Activated CD4-positive, alpha-beta T cell treated with anti-CD3 and anti-CD28 coated beads, Interleukin-2, amount 10 ng/mL, durations not matched to agents 24 days and 14 days (primary cell): ENCODE measurements at places on chromosomes 1 and 21.

- DNase-seq = no peak
Measured at GRCh38 chr1:7642781-7643529, 128.1 kb upstream of the VAMP3 start.

- no peak for DNase-seq
Measured at GRCh38 chr1:24202556-24202955, 15.5 kb upstream of the IFNLR1 start.

DNA sequence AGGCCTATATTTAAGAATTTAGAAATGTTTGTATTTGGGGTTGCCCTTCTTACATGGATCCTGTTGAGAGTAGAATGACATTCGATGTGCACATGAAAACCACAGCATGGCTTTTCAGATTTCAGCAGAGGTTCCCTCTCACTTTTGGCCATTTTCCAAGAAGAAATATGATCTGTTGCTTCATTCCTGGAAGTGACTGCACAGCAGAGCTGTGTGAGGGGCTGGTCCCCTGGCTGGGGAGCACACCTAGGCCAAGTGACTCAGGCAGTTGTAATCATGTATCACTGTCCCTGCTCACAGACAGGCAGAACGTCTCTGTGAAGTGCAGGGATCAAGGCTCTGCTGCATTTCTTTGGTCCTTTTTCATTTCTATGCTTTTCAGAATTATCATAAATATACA lies 32.3 kb downstream of the AGT start:
- DNase-seq = no peak

DNA sequence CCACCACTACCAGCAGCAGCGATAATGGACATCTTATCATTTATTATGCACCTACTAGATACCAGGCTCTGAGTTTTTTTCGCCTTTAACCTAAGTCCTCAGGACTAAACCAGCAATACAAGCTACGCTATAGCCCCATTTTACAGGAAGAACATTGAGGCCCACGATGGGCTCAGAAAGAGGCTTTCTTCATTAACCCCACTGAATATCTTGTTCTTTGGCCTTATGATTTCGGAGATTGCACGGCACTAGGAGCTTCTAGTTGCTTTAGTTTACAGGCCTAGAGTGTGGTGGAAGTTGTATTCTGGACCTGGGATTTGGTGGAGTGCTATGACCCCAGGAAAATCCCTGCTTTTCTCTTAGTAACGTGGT lies 1.5 kb downstream of the SESN2 start:
- DNase-seq = no peak

DNA sequence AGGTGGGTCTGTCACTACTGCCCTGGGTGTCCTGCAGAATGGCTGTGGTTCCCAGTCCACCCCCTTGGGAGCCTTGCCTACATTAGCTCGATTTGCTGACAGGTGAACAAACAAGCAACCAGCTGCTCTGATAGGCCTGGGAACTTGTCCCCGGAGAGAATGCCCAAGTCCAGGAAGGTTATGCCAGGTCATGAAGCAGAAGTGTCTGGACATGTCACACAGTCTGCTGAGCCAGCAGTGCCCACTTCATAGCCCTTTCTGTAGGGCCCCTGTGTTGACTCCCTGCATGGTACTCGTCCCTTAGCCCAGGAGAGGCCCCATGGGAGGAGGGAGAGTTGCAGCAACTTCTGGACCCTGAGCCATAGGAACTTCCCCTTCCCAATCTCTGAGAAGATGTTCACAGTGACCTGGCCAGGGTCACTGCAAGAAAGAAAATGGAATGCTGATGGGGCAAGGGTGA lies 31.0 kb downstream of the UCK2 start:
- DNase-seq = no peak

DNA sequence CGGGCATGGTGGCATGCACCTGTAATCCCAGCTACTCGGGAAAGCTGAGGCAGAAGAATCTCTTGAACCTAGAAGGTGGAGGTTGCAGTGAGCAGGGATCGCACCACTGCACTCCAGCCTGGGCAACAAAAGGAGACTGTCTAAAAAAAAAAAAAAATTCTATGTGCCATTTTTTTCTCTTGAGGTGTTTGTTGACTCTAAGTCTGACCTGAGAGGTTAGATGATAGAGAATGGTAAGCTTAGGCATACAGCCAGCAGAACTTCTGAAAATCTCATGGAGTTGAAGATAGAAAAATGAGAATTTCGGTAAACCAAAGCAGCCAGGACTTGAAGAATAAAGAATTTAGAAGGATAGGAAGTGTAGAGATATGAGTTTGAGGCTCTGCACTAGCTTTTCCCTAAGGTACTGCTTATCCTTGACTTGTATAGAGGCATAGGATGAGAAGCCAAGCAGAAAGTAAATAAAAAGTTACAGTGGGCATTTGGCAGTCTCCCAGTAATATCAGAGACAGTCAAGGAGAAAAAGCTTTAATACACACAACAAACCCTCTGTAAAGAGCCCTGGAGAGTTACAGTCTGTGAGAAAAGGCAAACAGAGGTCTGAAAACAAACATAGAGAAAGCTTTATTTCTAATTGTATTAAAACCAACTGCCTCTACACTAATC lies 24.3 kb downstream of the F13B start:
- no peak for DNase-seq

GRCh38 chr21:23524685-23525084 lies 2082.6 kb downstream of the MRPL39 start:
- no peak for DNase-seq

GRCh38 chr1:97867127-97867526 lies 53.7 kb downstream of the DPYD start:
- no peak for DNase-seq

DNA sequence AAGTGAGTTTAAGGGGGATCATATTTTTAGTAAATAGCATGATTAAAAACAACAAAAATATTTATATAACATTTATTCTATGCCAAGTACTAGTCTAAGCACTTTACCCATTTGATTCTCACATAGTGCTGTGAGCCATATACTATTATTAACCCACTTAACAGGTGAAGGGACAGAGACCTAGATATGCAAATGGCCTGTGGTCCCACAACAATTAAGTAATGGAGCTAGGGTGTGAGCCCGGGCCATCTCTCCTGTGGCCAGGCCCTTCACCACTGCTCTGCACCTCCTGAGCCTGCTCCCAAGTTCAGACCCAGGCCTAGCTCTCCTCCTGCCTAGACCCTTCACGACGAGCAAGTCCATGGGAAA lies 537 bp downstream of the ASCL5 start:
- no peak for DNase-seq

DNA sequence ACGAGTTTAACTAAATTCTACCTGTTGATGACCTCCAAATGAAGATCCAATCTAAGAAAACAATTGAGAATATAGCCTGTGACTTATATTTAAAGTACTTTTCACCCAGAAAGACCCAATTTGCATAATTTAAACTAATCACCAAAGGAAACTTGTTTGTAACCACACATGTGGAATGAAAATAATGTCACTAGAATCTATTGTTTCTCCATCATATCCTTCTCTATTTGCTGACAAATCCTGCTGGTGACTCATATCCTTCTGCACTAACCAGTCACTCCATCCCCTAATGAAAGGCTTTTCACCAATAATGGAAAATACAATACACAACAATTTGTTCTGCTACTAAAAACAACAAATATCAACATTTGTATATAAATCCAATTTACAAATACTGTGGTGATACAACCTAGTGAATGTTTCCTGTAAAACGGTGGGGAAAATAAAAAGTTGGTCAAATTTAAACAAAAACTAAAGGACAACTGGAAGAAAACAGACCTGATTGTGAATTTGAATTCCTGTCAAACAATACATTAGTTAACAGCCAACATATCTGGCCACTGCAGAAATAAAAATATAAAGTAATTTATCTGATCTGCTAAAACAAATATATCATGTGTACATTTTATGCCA lies 6.5 kb downstream of the PTP4A2 start:
- DNase-seq = no peak

GRCh38 chr1:176536588-176536987 lies 73.6 kb downstream of the PAPPA2 start:
- no peak for DNase-seq

- no peak for DNase-seq
Measured at GRCh38 chr1:240854367-240854766, 242.4 kb upstream of the GREM2 start.

DNA sequence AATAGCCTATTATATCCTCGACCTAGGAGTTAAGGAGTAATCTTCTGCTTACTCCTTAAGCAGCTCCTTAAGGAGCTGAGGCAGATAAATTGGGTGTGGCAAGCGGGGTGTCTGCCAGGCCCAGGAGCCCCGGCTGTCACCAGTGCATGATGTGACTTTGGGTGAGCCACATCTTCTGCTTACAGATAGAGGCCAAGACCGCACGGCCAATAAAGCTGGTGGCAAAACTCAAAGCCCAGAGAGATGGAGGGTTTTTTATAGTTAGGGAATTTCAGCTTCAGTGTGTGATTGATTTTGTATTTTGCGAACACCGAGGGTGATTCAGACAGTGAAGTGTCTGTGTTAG lies 9.8 kb downstream of the MX2 start:
- DNase-seq = no peak

GRCh38 chr1:97976801-97977200 lies 56.0 kb upstream of the DPYD start:
- DNase-seq = no peak

GRCh38 chr1:244451951-244452795 lies 464 bp upstream of the ADSS2 start:
- peak; percentile 100 for DNase-seq

GRCh38 chr1:66413838-66414175 lies 120.1 kb upstream of the SGIP1 start:
- no peak for DNase-seq

GRCh38 chr21:41611441-41611840 lies 103.5 kb upstream of the TMPRSS2 start:
- DNase-seq = no peak

DNA sequence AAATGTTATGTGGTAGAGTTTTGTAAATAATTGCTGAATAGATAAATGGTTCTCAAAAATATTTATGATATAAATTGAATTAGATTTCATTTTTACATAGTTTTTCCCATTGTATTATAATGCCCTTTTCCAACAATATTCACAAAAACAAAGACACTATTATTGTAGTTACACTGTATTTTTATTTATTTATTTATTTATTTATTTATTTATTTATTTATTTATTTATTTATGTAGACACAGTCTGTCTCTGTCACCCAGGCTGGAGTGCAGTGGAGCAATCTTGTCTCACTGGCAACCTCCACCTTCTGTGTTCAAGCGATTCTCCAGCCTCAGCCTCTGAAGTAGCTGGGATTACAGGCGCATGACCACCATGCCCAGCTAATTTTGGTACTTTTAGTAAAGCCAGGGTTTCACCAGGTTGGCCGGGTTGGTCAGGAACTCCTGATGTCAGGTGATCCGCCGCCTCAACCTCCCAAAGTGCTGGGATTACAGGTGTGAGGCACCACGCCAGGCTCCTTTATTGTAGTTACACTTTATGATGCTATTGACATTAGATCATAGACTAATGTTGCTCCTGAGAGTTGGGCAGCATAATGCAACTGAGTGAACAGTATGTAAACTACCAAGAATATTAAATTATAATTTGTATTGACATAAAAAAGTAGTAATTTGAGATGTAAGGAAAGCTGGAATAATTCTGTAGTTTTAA lies 1430.0 kb upstream of the PRMT6 start:
- no peak for DNase-seq

GRCh38 chr1:26191739-26192138 lies 1.3 kb downstream of the CATSPER4 start:
- DNase-seq = peak; percentile 82

DNA sequence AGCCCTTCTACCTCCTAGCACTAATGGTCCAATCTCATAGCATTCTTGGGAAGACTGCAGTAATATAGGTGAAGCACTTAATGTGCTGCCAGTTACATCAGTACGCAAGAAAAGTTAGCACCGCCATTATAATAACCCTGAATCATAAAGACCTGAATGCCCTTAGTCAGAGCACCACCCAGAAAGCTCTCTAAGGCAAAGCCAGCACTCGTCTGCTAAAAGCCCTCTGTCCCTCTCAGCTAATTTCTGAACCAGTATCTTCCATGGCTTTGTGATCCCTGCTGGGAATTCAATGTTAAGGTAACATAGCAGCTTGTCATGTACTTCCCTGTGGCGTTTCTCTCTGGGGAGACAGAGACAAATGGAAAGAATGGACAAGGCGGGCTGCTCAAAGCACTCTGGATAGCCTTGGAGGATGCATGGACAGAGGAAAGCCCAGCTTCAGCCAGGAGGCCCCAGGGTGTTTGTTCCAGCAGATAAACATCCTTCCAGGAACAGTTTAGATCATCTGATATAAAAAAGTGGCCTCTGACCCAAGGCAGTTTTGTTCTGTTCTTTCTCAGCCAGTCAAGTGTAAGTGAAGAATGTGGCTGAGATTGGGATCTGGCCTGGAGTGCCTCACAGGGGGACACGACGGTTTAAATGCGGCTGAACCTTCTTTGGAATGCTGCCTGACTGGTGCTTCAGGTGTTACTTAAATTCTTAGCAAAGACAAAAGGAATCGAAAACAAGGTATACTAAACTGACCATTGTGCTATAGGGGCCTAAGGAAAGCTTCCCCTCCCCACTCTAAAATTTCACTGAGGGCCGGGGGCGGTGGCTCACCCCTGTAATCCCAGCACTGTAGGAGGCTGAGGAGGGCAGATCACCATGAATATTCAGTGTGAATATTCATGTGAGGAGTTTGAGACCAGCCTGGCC lies 58.1 kb upstream of the VTCN1 start:
- DNase-seq = no peak

DNA sequence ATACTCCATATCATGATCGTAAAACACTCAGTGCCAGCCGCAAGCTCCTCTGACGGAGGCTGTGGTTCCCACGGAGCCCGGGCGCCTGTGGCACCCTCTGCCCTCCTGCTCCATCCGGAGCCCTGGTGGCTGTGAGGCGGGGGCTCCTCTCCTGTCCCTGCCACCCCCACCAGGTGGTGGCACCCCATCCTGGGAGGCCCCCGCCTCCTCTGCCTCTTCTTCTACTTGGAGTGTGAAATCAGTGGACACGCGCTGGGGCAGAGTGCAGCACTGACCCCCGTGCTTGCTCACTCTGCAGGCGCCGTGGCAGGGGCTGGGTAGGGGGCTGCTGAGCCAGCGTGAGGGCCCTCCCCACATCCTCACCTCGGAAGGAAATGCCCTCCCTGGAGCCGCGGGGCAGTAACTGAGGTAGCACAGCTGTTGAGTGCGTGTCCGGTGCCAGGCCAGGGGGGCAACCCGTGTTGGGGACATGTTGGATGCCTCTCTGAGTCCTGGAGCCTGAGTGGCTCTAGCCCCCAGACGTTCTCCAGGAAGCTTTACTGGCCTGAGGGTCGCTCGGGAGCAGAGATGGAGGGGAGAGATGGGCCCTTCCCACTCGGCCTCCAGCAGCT lies 58.7 kb upstream of the ABCG1 start:
- no peak for DNase-seq

GRCh38 chr1:116243333-116244054 lies 129.6 kb upstream of the ATP1A1 start:
- DNase-seq = no peak

- no peak for DNase-seq
Measured at GRCh38 chr21:41759214-41759840, 7.5 kb downstream of the RIPK4 start.

- no peak for DNase-seq
Measured at GRCh38 chr1:225699336-225699735, 46.4 kb upstream of the ENAH start.
